CD4-positive, alpha-beta T cell treated with Interleukin-15 for 1 hour (primary cell): ENCODE measurements at places on chromosomes 5 and 9.

GRCh38 chr5:81128416-81128815, 104.7 kb upstream of the CKMT2 start:
- no peak for DNase-seq

- DNase-seq, result peak; percentile 33
These were observed 12.9 kb downstream of the GLDC start for GRCh38 chr9:6632516-6633183.

- no peak for DNase-seq
These were observed 56.0 kb upstream of the FAM174A start for GRCh38 chr5:100479079-100479688.

DNA sequence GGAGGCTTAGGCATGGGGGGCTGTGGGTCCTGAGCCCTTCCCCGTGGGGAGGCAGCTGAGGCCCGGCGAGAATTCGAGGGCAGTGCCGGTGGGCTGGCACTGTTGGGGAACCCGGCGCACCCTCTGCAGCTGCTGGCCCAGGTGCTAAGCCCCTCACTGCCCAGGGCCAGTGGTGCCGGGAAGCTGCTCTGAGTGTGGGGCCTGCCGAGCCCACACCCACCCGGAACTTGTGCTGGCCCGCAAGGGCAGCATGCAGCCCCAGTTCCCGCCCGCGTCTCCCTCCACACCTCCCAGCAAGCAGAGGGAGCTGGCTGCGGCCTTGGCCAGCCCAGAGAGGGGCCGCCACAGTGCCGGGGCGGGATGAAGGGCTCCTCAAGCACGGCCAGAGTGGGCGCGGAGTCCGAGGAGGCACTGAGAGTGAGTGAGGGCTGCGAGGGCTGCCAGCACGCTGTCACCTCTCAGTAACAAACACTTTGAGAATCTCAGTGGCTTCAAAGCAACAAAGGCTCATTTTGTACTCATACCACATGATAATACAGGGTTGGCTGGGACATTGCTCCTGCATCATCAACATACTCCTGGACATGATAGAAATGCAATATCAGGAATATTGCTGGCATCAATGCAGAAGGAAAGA, 265.7 kb upstream of the ANKRD55 start:
- DNase-seq, result no peak

DNA sequence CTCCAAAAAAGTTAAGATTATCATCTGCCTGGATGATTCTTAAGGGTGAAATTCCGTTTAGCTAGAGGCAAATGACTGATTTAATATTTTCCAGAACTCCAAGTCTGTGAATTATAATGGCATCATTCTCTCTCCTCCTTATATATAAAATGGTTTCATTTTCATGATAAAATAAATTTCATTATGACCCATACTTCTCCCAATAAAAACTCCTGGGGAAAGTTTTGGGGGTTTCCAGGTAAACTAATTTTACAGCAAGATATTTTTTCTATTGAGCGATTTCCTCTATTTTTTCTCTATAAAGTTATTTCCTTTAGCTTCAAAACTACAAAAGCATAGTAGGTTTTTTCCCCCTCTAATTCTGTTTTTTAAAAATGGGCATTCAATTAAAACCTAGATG, 7.6 kb upstream of the OTULIN start:
- DNase-seq, result no peak

GRCh38 chr5:35354751-35355150, 124.5 kb upstream of the PRLR start:
- DNase-seq, result no peak

GRCh38 chr9:128457207-128457606, 1.4 kb downstream of the ODF2 start:
- DNase-seq, result no peak

- DNase-seq, result no peak
These were observed 201.5 kb upstream of the MVB12B start for GRCh38 chr9:126125177-126125576.

- no peak for DNase-seq
These were observed 7.0 kb downstream of the PDLIM7 start for GRCh38 chr5:177490311-177490991.

DNA sequence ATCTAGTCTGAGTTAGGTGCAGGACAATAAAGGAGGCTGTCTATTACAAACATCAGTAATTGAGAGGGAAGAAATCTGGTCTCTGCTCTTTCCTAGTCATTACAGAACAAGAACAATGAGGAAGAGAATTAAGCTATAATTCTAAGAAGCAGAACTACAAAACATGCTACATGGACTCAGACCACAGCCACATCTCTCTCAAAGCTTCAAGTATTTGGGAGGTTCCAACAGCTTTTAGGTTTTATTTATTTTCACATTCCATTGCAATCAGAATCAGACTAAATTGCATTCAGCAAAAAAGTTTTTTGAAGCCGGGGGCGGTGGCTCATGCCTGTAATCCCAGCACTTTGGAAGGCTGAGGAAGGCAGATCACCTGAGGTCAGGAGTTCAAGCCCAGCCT, 1.1 kb upstream of the GRPEL2 start:
- no peak for DNase-seq

DNA sequence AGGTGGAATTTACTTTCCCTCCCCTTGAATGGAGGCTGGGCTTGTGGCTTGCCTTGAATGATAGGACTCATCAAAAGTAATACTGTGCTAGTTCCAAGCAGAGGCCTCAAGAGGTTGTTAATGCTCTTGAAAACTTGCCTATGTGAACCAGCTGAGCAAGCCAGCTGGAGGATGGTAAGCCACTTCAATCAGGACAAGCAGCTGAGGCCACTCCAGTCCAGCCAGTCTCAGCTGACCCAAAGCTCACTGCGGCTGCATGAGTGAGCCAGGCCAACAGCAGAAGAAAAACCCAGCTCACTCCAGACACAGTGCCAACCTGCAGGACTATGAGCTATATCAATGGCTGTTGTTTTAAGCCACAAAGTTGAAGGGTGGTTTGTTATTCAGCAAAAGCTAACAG, 182.8 kb downstream of the MCTP1 start:
- DNase-seq, result no peak

DNA sequence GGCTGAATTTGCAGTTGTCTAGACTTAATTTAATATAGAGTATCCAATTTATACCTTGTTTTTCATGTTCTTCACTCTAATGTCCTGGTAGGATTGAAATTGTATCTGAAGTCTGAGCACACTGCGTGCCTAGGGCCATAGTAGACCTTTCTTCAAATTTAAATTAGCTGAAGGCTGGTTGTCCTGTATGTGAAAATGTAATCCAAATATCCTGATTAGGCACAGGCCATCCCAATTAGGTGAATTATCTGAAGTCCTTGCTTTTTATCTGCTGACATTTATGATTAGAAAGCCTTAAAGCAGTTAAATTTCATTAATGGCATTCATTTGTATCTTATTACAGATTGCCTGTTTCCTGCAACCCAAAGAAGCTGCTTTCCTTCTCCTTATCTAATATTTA, 20.4 kb downstream of the CDC26 start:
- DNase-seq, result no peak

GRCh38 chr5:36605241-36605640, 1.2 kb upstream of the SLC1A3 start:
- DNase-seq, result no peak

- DNase-seq, result no peak
These were observed 115.9 kb downstream of the TARS1 start for GRCh38 chr5:33556330-33557328.

- peak; percentile 71 for DNase-seq
These were observed 121.3 kb downstream of the LHFPL2 start for GRCh38 chr5:78527054-78527859.

- no peak for DNase-seq
These were observed 178.8 kb downstream of the GAPVD1 start for GRCh38 chr9:125440411-125440810.

- no peak for DNase-seq
These were observed 8.6 kb downstream of the VLDLR start for GRCh38 chr9:2630158-2630557.

GRCh38 chr9:38024036-38024681, 44.9 kb downstream of the SHB start:
- DNase-seq, result no peak

DNA sequence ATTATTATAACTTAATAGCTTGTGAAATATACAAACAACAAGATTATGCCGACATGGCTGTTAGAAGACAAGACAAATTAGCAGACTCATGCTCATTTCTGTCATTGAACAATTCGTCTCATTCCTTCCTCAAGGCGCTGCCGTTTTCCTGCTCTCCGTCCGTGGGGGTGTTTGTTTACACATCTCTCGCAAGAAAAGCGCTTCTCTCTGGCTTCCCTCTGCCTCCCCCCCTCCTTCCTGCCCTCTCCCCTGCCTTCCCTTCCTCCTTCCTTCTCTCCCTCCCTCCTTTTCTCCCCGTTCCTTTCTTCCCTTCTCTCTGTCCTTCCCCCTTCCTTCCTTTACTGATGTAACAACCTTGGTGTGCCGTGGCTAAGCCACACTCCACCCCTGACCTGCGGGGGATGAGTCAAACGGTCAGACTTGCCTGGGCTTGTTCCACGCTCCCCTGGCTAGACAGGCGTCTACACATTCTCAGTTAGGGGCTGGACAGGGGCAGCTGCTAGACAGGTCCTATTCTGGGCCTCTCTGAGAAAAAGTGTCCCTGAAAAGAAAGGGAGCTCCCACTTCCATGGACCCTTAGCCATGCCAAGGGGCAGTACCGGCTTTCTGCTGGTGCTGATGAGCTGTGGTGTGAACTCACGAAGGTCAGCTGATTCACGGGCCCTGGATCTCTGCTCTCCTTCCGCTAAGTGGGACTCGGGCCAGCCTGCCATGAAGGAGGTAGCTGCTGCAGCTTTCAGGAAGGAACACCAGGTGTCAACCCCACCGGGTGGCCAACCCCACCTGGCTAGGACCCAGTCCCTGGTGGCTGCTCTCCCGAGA, 32.0 kb upstream of the SPTLC1 start:
- no peak for DNase-seq

DNA sequence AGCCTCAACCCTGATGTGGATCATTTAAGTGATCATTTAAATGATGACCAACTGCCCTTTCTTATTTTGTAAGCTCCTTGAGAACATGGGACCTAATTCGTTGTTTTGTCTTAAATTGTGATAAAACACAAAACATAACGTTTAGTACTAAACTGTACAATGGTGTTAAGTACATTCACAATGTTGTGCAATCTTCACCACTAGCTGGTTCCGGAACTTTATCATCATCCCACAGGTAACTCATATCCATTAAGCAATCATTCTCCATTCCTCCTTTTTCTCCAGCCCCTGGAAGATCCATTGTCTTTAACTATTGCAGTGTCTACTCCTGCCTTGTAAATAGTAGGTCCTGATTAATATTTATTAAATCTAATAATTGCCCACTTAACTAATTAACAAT, 460.5 kb upstream of the BRINP1 start:
- DNase-seq, result no peak

- DNase-seq, result no peak
These were observed 34.1 kb upstream of the PLPP1 start for GRCh38 chr5:55568654-55569512.

- DNase-seq, result peak; percentile 29
These were observed 43.4 kb downstream of the PFDN1 start for GRCh38 chr5:140259500-140259899.

- DNase-seq, result no peak
These were observed 483.0 kb downstream of the SEMA5A start for GRCh38 chr5:9062873-9063272.

- no peak for DNase-seq
These were observed 5.9 kb upstream of the FRRS1L start for GRCh38 chr9:109172935-109173334.

DNA sequence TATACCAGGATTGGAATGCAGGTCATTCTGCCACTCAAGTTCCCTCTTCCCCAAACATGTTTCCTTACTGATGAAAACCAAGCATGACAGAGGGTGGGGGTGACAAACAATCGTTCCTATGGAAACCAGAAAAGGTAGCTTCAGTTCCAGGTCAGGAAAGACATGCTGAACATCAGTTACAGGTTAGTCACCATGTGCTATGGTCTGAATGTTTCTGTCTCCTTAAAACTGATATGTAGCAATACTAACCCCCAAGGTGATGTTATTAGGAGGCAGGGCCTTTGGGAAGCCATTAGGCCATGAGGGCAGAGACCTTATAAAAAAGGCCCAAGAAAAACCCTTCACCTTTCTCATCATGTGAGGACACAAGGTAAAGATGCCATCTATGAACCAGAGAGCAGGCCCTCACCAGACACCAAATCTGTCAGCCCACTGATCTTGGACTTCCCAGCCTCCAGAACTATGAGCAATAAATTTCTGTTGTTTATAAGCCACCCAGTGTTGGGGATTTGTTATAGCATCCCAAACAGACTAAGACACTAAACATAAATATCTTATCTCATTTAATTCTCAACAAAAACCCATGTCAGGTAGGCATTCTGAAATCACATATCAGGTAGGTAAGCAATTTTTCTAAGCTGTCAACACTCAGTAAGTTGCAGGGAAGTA, 15.7 kb upstream of the SH3RF2 start:
- no peak for DNase-seq

DNA sequence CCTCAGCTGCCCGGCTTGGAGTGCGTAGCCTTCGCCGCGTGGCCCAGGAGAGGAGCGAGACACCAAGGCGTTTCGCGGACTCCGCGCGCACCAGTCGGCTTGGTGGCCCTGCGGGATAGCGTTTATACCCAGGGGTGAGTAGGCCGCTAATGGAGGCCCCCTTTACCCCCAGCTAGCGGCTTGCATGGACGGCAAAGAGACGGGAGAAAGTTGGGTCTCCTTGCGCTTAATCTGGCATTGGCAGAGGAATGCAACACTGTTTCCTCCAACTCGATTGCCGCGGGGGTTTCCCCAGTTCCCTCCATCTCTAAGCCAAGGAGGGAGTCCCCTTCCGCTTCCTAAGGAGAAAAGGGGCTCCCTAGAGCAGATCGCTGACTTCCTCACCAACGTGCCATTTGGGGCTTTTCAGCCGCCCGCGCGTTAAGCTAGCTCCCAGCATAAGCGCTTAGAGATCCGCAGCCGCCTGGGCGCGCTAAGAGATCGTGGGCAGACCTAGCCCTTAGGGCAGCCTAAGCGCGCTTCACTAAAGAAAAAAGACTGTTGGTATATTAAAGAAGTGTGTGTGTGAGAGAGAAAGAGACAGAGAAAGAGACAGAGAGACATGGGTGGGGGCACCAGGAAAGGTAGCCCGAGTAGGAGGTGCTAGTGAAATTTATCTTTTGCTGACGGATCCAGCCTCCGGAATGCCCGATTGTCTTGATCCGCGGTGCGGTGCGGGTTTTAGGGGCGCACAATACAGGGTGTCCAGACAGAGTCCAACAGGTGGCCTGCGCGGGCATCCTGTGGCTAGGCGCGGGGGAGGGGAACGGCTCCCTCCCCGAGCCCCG, 597.9 kb upstream of the SGCD start:
- DNase-seq, result peak; percentile 18

GRCh38 chr5:135040333-135041144, 6.5 kb upstream of the PITX1 start:
- DNase-seq, result no peak
